ENCODE measurements at places on chromosomes 2 and 18. TPM values are rescaled to one million over a fixed set of nuclear protein-coding genes. Genes with fewer than 3 reads are reported as not detected.

GRCh38 chr2:59223742-59224141 is 982.6 kb upstream of the FANCL start:
- DNase-seq = no peak

- DNase-seq = no peak
Observed at GRCh38 chr2:73004466-73004865, 67.0 kb downstream of the SFXN5 start.

DNA sequence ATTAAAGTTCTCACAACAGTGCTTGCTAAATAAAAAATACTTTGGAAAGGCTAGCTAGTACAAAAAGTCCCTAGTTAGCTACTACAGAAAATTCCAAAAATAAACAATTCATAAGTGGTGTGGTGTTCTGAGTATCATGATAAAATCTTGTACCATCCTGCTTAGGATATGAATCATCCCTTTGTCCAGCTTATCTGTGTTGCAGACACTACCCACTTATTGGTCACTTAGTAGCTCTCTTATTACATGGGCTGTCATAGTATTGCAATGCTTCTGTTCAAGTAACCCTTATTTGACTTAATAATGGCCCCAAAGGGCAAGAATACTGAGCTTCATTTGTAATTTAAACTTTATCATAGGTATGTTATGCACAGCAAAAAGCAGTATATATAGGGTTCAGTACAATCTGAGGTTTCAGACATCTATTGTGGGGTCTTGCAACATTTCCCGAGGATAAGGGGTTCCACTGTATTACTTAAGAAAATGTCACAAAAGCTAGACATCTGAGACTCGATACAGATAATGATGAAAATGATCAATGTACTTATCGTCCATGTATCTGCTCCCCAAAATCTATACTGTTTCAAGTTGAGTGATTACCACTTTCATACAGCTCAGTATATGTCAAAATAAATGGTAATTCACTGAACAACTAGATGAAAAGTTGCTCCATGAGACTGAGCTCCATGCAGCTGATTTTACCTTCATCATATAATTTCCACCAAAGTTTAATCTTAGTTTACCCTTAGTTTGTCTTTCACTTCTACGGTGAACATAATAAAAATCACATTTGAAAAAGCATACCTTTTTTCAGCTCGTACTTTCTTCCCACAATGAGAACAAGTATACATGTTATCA is 93.8 kb downstream of the C2orf74 start:
- DNase-seq = no peak

DNA sequence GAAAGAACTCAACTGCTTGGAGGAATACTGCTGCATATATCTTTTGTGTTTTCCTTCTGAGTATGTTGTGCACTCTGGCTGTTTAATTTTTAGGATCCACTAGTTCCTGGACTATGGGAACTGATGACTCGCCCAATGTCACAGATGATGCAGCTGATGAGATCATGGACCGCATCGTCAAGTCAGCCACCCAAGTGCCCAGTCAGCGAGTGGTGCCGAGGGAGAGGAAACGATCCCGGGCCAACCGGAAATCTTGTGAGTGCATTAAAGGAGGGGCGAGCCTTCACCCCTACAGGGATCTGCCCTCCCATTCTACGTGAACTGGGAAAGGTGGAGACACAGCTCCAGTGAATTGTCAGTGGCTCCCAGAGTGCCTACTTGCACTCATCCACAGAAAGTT is 59.6 kb downstream of the TPGS2 start:
- DNase-seq = no peak

GRCh38 chr2:64025741-64026140 is 6.5 kb upstream of the VPS54 start:
- DNase-seq = no peak

DNA sequence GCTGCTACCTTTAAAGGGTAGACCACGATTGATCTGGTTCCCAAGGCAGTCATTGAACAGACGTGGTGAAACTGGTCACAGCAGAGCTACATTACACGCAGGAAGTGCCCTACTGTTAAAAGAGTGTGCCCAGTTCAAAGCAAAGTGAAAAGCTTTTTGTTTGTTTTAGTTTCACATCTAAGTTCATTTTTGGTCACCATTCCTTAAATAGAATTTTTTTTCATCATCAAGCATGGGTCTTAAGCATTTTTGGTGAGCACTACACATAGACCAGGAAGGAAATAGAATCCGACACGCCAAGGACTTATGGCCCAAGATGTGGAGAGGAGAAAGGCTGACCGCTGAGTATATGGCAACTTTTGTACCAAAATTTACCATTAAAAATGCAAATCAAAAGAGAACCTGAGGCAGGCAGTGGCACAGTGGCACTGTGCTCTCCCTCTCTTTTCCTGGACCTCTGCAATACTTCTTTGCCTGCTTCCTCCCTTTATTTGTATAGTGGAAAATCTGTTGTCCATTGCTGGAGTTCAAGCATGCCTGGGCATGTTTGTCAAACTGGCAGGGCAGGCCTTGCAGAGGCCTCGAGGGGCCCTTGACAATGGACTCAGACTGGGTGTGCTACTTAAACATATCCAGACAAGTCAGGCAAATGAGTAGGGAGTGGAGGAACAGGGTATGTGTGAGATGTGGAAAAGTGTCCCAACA is 42.6 kb upstream of the HNRNPA3 start:
- DNase-seq = no peak

DNA sequence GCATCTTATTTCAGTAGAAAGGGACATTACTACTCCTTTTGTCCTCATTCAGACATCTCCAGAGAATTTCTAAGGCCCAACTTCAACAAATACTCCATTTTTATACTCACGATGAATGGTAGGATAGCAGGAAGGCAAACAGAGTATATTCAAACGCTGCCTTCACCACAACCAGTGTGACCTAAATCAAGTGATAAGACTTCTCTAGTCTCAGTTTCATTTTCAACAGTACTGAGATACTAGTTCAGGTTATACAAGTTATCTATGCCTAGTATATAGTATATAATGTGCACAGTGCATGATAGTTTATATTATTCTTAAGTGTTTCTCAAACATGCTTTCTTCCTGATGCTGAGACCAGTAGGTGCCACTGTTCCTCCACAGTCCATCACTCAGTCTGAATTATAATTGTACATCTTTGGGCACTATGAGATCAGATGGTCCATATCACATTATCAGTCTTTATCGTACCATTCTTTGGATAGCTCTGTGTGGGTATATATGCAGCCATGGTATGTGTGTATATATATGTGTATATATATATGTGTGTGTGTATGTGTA is 66.3 kb upstream of the RPE start:
- DNase-seq = no peak

GRCh38 chr18:11398625-11399024 is 210.8 kb upstream of the SLC35G4 start:
- no peak for DNase-seq

DNA sequence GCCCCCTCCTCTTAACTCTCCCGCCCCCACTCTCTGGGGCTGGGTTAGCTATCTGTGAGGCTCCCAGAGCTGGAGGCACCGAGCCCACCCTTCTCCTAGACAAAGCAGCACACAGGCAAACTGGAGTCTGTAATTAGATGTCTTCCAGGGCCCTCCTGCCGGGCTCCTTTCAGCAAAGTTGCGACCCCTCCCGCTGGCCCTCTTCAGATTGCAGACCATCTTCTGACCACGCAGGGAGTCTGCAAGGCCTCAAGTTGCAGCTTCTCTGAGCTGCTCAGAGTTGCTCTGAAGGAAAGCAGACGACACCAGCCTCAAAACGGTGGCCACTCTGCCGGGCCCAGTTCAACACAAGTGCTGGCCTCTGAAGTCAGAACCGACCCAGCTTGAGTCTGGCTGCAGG is 228.4 kb upstream of the COPS8 start:
- DNase-seq = no peak

- DNase-seq = no peak
Observed at GRCh38 chr2:30265052-30266015, 34.0 kb downstream of the LBH start.

DNA sequence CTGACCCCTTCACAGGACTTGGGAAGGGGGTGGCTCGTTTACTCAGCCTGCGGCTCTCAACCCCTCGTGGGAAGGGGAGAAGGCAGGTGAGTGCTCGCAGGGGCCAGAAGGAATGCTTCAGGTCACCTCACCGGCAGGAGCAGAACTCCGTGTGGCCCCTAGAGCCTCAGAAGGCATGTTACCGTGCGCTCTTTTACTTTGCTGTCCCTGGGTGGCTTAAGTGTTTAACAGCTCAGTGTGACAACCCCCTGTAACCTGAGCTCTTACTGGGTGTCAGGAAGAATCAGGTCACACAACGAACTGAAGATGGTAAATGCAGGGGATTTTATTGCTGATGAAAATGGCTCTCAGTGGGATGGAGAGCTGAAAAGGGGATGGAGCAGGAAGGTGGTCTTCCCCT is 1235.4 kb downstream of the LRP1B start:
- no peak for DNase-seq

DNA sequence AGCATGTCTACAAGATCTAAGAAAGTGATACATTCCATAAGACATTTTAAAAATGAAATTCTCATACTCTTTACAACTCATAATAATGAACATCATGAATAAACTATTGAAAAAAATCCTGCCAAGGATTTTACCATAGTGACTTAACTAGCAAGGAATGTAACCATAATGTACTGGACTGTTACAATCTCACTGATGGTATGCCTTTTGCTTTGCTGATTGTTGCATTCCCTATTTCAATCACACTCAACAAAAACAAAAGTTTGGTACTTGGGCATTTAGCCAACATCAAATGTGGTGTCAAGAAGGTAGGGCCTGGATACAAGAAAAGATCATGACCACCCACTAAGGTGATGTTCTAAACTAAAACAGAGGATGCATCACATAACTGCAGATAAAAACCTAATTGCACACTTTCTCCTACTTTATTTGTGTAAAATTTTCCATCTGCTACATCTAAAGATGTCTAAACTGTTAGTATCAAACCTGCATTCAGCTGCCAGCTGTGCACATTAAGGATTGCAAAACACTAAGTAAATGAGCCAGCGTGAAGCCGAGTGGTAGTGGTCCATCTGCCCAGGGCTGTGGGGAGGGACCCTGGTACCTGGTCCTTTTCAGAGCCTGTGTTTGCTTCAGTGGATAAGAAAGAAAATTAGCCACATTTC is 564.4 kb downstream of the ZEB2 start:
- DNase-seq = no peak

DNA sequence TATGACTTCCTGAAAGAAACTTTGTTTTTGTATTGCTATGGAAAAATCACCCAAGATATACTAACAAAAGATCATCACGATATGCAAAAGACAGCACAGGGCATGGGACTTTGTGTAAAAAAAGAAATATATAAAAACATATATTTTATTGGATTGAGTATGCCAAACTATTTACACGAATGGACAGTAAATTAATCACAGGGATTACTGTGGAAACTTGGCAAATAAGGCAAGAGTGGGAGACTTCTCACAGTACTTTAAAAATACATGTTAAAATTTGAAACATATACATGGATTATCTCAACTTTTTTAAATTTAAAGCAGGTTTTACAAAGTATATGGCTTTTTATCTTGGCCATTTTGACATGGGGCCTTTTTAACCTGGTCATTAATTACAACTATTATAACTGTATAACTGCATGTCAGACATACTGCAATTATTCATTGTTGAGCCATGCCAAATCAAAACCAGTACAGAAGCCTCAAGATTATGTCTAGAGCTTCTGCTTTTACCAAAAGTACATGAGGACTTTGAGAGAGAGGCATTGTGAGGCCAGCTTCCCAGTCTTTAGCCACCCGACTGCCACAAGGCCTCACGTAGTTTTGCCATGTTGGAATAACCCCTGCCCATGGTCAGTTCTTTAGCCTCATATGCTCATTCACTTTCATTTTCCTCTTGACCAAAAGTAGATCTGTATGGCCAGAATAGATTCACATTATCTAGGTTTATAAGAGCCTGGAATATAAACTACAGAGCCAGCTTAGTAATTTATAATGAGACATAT is 419.8 kb downstream of the SETBP1 start:
- DNase-seq = no peak

- DNase-seq = no peak
Observed at GRCh38 chr2:39696101-39696553, 30.4 kb downstream of the TMEM178A start.

DNA sequence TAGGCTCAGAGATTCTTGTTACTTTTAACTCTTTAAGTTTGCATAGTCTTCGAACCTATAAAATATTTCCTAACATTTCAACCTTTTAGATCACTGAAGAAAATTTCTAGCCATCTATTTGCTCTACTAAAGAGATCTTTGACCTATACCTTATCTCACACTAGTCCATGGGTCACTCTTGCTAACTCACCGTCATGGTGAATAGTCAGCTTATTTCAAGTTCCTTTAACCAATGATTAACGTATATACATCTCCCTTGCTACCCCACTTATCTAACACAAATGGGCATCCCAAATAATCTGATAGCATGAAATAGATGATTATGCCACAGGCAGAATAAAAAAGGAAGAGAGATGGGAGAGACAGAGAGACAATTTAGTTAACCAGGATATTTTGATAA is 303.1 kb downstream of the GPD2 start:
- DNase-seq = no peak

DNA sequence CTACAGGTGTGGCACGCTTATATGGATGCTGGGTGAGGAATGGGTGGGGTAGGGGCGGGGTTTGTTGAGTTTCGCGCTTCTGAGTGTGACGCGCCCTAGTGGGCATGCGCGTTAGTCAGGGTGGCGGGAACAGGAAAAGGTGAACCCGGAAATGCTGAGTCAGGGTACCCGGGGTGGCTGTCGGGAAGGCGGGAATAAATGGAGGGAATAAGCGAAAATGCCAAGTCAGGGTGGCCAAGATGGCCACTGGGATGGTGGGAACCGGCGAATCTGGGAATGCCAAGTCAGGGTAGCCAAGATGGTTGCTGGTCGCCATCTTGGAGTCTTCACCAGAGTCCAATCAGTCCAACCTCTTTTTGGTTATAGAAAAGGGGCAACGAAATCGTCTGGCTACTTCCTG is 585.0 kb downstream of the SUCLG1 start:
- no peak for DNase-seq

- no peak for DNase-seq
Observed at GRCh38 chr2:83006961-83007360, 1452.1 kb downstream of the SUCLG1 start.

GRCh38 chr2:45681675-45682074 is 30.2 kb downstream of the PRKCE start:
- no peak for DNase-seq

GRCh38 chr2:48412443-48413250 is 117.3 kb upstream of the STON1 start:
- DNase-seq = no peak

Gene SOS1
- 82.9 TPM for total RNA-seq

Gene SULT1C2
- not detected for total RNA-seq

Gene COL6A3
- 2.3 TPM for total RNA-seq

Gene ANKRD62
- total RNA-seq = not detected

Gene IL36RN
- total RNA-seq = not detected

Gene UPP2
- not detected for total RNA-seq

Gene RAD51AP2
- total RNA-seq = not detected

Gene EFEMP1
- not detected for total RNA-seq

Gene SIX3
- total RNA-seq = not detected

All from T-cell (primary cell).